ENCODE measurements at places on chromosomes 6 and 20.
A peak's percentile ranks its signal among the peaks of the same experiment; 100 is the strongest.

GRCh38 chr6:42229506-42230119, 12.0 kb upstream of the MRPS10 start:
- no peak for DNase-seq
- no peaks in the 10 kb centered on the region for H3K4me1 ChIP-seq
- H3K4me3 ChIP-seq = no peak overlapping the region
- H3K27ac ChIP-seq = no peak overlapping the region
- no peaks in the 10 kb centered on the region for H3K27me3 ChIP-seq
- no peaks in the 10 kb centered on the region for H3K36me3 ChIP-seq

GRCh38 chr6:156658966-156659821, 118.0 kb upstream of the ARID1B start:
- H3K4me3 ChIP-seq = no peak overlapping the region
- no peaks in the 10 kb centered on the region for H3K27me3 ChIP-seq
- H3K36me3 ChIP-seq = no peaks in the 10 kb centered on the region
- H3K4me1 ChIP-seq = peaks cover 7% of the 10 kb centered on the region
- no peak for DNase-seq

DNA sequence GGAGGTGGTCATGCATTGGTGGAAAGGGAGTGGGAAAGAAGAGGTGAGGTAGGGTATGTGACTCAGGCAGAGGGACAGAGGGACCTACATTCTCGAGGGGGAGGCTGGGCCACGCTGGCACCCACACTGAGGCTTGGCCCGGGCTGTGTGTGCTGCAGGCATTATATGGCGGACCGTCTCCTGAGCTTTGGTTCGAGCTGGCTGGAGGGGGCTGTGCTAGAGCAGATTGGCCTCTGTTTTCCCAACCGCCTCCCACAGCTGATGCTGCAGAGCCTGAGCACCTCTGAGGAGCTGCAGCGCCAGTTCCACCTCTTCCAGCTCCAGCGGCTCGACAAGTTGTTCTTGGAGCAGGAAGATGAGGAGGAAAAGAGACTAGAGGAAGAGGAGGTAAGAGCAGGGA, 23.4 kb downstream of the DNPH1 start:
- H3K4me1 ChIP-seq = no peaks in the 10 kb centered on the region
- peaks cover 44% of the 10 kb centered on the region for H3K36me3 ChIP-seq
- H3K27ac ChIP-seq = no peak overlapping the region
- no peak for DNase-seq

- peak overlapping the region; percentile 19 for H3K27ac ChIP-seq
- no peaks in the 10 kb centered on the region for H3K36me3 ChIP-seq
- H3K4me3 ChIP-seq = no peak overlapping the region
- peaks cover 14% of the 10 kb centered on the region for H3K4me1 ChIP-seq
- DNase-seq = no peak
Observed at GRCh38 chr6:56864171-56864616, 90.7 kb upstream of the BEND6 start.

- H3K4me1 ChIP-seq = peaks cover 8% of the 10 kb centered on the region
- no peaks in the 10 kb centered on the region for H3K36me3 ChIP-seq
- peak overlapping the region; percentile 66 for H3K27ac ChIP-seq
- DNase-seq = no peak
Observed at GRCh38 chr6:85764844-85765243, 122.2 kb upstream of the SYNCRIP start.

DNA sequence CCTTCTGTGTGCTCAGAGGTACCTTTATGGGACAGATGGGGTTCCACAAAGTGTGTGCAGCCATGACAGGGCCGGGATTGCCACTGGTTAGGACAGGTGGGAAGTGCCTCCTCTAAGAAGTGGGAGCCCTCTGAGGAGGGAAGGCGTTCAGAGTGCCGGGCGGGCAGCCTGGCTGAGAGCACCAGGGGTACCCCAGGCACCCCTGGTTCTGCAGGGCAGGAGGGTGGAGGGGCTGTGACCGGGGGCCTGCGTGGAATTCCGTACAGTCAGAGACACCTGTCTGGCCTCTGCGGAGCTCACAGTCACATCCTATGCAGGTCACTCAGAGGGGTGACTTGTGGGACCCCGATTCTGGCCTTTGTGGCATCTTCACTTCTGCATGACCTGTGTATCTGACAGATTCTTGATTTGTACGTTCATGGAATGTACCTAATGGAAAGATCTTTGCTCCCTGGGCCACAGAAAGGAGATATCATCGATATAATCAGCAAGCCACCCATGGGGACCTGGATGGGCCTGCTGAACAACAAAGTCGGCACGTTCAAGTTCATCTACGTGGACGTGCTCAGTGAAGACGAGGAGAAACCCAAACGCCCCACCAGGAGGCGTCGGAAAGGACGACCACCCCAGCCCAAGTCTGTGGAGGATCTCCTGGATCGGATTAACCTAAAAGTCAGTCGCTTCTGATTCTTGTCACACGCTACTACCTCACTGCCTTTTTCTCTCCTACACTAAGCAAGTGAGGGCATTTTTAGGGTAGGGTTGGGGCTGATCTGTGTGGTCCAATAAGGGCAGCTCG, 190.9 kb downstream of the SASH1 start:
- DNase-seq = no peak
- H3K36me3 ChIP-seq = peaks cover 48% of the 10 kb centered on the region
- H3K4me1 ChIP-seq = peaks cover 3% of the 10 kb centered on the region
- H3K4me3 ChIP-seq = no peak overlapping the region
- peak overlapping the region; percentile 77 for H3K27ac ChIP-seq

DNA sequence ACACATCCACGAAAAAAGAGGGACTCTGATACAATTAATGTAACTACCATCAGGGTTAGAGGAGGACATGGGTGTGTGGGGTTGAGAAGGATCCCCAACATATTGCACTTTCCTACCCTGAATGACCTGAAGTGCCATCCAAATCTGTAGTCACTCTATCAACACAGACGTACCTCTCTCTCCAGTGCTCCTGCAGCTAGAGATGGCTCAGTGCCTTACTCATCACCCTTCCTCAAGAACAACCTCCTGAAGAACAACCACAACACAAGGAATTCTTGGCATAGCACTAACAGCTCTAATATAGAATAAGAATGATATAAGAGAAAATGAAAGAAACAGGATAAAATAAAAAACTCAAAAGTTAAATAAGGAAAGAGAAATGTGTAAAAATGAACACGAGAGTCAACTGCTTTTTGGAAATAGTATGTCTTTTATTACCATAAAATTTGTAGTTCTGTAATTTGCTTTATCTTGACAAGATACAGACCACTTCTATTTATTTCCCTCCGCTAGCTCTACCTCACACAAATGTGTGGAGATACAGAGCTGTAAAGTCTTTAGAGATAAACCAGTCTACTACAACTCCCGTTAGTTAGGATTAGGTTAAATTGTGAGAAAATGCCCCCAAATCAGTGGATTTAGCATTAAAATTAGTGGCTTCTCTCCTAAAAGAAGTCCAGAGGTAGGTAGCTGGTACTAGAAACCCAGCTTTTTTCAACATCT, 63.9 kb downstream of the REV3L start:
- H3K27ac ChIP-seq = no peak overlapping the region
- peaks cover 7% of the 10 kb centered on the region for H3K36me3 ChIP-seq
- no peak for DNase-seq
- H3K4me3 ChIP-seq = no peak overlapping the region
- no peaks in the 10 kb centered on the region for H3K27me3 ChIP-seq

DNA sequence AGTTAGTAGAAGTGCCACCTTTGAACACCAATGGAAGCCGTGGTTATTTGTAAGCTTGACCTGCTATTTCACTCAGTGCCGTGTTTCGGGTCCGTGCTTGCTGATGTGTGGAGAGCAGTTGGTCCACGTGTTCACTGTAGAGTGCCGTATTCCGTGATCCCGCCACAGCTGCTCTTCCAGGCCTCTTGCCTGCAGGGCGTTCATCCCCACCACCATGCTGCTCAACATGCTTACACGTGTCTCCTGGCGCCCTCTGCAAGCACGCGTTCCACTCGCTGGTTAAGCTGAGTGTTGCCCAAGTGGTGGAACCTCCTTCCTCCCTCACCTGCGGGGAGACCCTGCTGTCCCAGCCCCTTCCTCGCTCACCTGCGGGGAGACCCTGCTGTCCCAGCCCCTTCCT, 28.0 kb upstream of the DACT2 start:
- DNase-seq = no peak
- no peak overlapping the region for H3K4me3 ChIP-seq
- H3K27ac ChIP-seq = no peak overlapping the region
- no peaks in the 10 kb centered on the region for H3K27me3 ChIP-seq

DNA sequence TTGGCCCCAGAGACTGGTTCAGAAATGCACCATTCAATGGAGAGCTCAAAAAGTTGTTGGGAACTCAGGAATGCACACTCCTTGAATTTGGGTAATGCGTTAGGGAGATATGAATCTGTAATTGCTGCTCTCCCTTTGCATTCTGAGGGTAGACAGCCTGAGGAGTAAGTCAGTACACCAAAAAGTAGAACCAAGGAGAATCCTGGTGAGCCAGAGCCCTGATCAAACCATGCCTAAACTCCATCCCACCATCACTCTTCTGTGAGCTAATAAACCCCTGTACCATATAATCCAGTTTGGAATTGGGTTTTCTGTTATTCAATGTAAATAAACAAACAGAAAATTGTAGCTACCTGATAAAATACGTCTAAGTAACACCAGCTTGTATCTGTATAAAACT, 90.2 kb downstream of the KIF16B start:
- H3K36me3 ChIP-seq = peaks cover 5% of the 10 kb centered on the region
- H3K27me3 ChIP-seq = no peaks in the 10 kb centered on the region
- no peaks in the 10 kb centered on the region for H3K4me1 ChIP-seq
- H3K27ac ChIP-seq = no peak overlapping the region
- H3K4me3 ChIP-seq = no peak overlapping the region

GRCh38 chr6:100577425-100577824, 112.7 kb upstream of the SIM1 start:
- H3K27ac ChIP-seq = no peak overlapping the region
- DNase-seq = no peak
- H3K27me3 ChIP-seq = no peaks in the 10 kb centered on the region
- H3K4me3 ChIP-seq = no peak overlapping the region
- no peaks in the 10 kb centered on the region for H3K36me3 ChIP-seq

GRCh38 chr6:88680654-88681053, 282.8 kb downstream of the RNGTT start:
- H3K27me3 ChIP-seq = no peaks in the 10 kb centered on the region
- no peaks in the 10 kb centered on the region for H3K4me1 ChIP-seq
- DNase-seq = no peak
- H3K36me3 ChIP-seq = no peaks in the 10 kb centered on the region

GRCh38 chr6:33918175-33918695, 114.4 kb upstream of the MLN start:
- H3K36me3 ChIP-seq = no peaks in the 10 kb centered on the region
- no peaks in the 10 kb centered on the region for H3K4me1 ChIP-seq
- H3K27me3 ChIP-seq = no peaks in the 10 kb centered on the region
- H3K4me3 ChIP-seq = no peak overlapping the region
- DNase-seq = no peak

DNA sequence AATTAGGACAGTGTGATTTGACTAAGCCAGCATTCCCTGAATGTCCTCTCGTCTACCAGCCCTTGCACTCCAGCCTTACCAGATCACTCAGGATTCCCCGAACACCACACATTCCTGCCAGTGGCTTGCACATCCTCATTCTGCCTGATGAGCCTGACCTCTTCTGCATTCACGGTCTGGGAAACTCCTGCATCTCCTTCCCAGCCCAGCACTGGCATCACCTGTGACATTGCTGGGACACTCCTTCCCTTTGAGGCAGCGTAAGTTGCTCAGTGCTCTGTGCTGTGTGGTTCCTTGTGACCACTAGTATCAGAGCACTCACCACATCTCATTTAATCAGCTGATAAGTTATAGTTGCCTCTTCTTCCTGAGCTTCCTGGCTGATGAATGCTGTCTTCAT, 17.3 kb downstream of the NCOA7 start:
- no peaks in the 10 kb centered on the region for H3K36me3 ChIP-seq
- no peak for DNase-seq
- no peak overlapping the region for H3K27ac ChIP-seq
- no peak overlapping the region for H3K4me3 ChIP-seq
- no peaks in the 10 kb centered on the region for H3K4me1 ChIP-seq

DNA sequence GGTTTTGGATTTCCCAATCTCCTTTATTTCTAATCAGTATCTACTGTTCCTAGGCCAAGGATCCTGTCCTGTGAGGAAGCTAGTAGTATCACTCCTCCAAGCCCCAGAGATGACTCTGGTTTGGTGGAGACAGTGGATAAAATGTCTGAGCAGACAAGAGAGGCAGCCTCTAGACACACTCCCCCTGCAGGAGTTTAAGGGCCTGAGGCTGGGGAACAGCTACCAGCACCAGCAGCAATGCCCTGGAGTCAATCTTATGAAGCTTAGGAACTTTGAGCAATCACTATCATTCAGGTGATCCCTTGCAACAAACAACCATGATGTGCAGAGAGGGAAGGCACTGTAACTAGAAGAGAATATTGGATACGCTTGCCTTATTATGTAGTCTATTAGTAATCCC, 384.7 kb upstream of the ID4 start:
- H3K4me1 ChIP-seq = no peaks in the 10 kb centered on the region
- H3K36me3 ChIP-seq = no peaks in the 10 kb centered on the region
- DNase-seq = no peak
- no peak overlapping the region for H3K4me3 ChIP-seq

DNA sequence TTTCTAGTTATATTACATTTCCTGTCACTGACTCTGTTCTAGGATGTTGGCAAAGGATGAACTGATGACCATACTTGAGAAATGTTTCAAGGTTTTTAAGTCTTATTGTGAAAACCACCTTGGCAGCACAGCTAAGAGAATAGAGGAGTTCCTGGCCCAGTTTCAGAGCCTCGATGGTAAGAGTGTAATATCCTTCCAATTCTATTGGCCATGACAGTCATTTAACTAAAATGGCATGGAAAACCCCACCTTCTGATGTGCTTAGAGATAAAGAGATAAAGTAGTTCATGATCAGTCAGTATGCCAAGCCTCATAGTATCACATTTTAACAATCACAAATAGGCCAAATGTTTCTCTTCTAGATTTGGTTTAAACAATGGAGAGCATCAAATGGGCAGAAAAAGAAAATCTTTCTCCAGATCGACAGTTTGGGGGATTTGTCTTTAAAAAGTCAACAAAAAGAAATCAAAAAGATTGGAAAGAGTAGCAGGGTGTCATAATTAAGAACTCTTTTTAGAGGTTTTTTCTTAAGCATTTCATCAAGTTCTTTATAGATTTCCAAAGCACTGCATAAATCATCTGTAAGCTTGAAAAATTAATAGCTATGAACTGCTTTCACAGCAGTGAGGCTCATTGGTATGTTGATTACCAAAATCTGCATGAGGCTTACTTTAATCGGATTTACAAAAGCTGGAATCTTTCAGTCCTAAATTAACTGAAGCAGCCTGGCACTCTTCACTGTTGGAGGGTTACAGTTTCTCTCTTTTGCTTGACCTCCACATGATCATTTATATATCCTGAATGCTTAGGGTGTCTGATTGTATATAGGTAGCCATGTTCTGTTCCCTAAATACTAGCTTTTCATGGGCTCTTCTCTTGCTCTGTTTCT, 48.7 kb downstream of the AKIRIN2 start:
- no peak overlapping the region for H3K4me3 ChIP-seq
- H3K27ac ChIP-seq = no peak overlapping the region
- no peaks in the 10 kb centered on the region for H3K27me3 ChIP-seq
- H3K36me3 ChIP-seq = no peaks in the 10 kb centered on the region
- no peaks in the 10 kb centered on the region for H3K4me1 ChIP-seq

- peaks cover 7% of the 10 kb centered on the region for H3K4me1 ChIP-seq
- DNase-seq = no peak
Observed at GRCh38 chr6:35170166-35170565, 29.0 kb upstream of the TCP11 start.

GRCh38 chr6:51382847-51383246, 564.2 kb downstream of the TFAP2B start:
- no peak overlapping the region for H3K4me3 ChIP-seq
- no peak for DNase-seq
- no peaks in the 10 kb centered on the region for H3K4me1 ChIP-seq
- H3K36me3 ChIP-seq = no peaks in the 10 kb centered on the region
- no peaks in the 10 kb centered on the region for H3K27me3 ChIP-seq

All from ascending aorta (tissue), 2 donors.